ENCODE measurements at places on chromosomes 1 and 21. TPM values are rescaled to one million over a fixed set of nuclear protein-coding genes. Genes with fewer than 3 reads are reported as not detected.

OR2AK2 gene
- not detected for total RNA-seq

C1orf87 gene
- total RNA-seq = not detected

ANGPTL7 gene
- not detected for total RNA-seq

PLA2G2D gene
- total RNA-seq = not detected

RNF223 gene
- total RNA-seq = not detected

BTBD8 gene
- 2.0 TPM for total RNA-seq

ASCL5 gene
- 0.36 TPM for total RNA-seq

HTR6 gene
- not detected for total RNA-seq

L1TD1 gene
- total RNA-seq = not detected

- H3K27me3 ChIP-seq = peaks cover 26% of the 10 kb centered on the region
- H3K27ac ChIP-seq = no peak overlapping the region
- no peak overlapping the region for H3K4me3 ChIP-seq
- H3K36me3 ChIP-seq = no peaks in the 10 kb centered on the region
- no peaks in the 10 kb centered on the region for H3K4me1 ChIP-seq
Measured at GRCh38 chr1:46724991-46725735, 6.2 kb upstream of the EFCAB14 start.

- peaks cover 29% of the 10 kb centered on the region for H3K36me3 ChIP-seq
- no peaks in the 10 kb centered on the region for H3K27me3 ChIP-seq
- H3K4me3 ChIP-seq = peak overlapping the region; percentile 99
- H3K27ac ChIP-seq = peak overlapping the region; percentile 100
Measured at GRCh38 chr1:27915082-27915575, 19.7 kb upstream of the SMPDL3B start.

- no peak overlapping the region for H3K27ac ChIP-seq
- peaks cover 11% of the 10 kb centered on the region for H3K27me3 ChIP-seq
- H3K4me3 ChIP-seq = no peak overlapping the region
- no peak for DNase-seq
- H3K4me1 ChIP-seq = no peaks in the 10 kb centered on the region
- H3K36me3 ChIP-seq = no peaks in the 10 kb centered on the region
Measured at GRCh38 chr1:159999204-159999603, 32.6 kb downstream of the PIGM start.

- peak overlapping the region; percentile 91 for H3K27ac ChIP-seq
- H3K27me3 ChIP-seq = no peaks in the 10 kb centered on the region
- DNase-seq = peak; percentile 64
- peaks cover 28% of the 10 kb centered on the region for H3K4me1 ChIP-seq
- H3K36me3 ChIP-seq = peaks cover 12% of the 10 kb centered on the region
Measured at GRCh38 chr1:222880587-222880986, 65.7 kb downstream of the DISP1 start.

DNA sequence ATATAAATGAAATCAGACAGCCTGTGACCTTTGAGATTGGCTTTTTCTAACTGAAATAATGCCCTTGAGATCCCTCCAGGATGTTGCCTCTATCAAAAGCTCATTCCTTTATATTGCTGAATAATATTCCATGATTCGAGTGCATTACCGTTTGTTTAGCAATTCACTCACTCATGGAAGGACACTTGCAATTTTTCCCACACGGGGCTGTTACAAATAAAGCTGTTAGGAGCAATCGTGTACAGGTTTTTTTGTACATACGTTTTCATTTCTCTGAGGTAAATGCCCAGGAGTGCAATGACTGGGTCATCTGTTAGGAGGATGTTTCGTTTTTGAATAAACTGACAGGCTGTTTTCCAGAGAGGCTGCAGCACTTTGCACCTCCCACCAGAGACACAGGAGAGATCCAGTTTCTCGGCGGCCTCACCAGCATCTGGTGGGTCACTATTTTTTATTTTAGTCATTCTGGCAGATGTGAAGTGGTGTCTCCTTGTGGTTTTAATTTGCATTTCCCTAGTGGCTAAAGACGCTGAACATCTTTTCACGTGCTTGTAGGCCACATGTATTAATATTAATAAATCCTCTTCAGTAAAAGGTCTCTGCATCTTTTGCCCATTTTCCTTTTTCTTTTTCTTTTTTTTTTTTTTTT lies 11.0 kb downstream of the PRDM15 start:
- no peak for DNase-seq
- H3K27me3 ChIP-seq = no peaks in the 10 kb centered on the region
- no peak overlapping the region for H3K4me3 ChIP-seq

GRCh38 chr21:33189237-33189636 lies 40.5 kb upstream of the IFNAR2 start:
- no peak overlapping the region for H3K27ac ChIP-seq
- no peak overlapping the region for H3K4me3 ChIP-seq
- no peak for DNase-seq
- H3K27me3 ChIP-seq = no peaks in the 10 kb centered on the region
- H3K4me1 ChIP-seq = peaks cover 19% of the 10 kb centered on the region
- H3K36me3 ChIP-seq = no peaks in the 10 kb centered on the region

GRCh38 chr1:40838980-40839942 lies 22.9 kb downstream of the CITED4 start:
- no peaks in the 10 kb centered on the region for H3K27me3 ChIP-seq
- H3K4me3 ChIP-seq = no peak overlapping the region
- H3K27ac ChIP-seq = no peak overlapping the region
- DNase-seq = no peak
- no peaks in the 10 kb centered on the region for H3K36me3 ChIP-seq

- no peak overlapping the region for H3K4me3 ChIP-seq
- H3K27me3 ChIP-seq = peaks cover 11% of the 10 kb centered on the region
- no peak overlapping the region for H3K27ac ChIP-seq
- H3K36me3 ChIP-seq = no peaks in the 10 kb centered on the region
- H3K4me1 ChIP-seq = no peaks in the 10 kb centered on the region
Measured at GRCh38 chr1:210922666-210923065, 211.3 kb downstream of the KCNH1 start.

DNA sequence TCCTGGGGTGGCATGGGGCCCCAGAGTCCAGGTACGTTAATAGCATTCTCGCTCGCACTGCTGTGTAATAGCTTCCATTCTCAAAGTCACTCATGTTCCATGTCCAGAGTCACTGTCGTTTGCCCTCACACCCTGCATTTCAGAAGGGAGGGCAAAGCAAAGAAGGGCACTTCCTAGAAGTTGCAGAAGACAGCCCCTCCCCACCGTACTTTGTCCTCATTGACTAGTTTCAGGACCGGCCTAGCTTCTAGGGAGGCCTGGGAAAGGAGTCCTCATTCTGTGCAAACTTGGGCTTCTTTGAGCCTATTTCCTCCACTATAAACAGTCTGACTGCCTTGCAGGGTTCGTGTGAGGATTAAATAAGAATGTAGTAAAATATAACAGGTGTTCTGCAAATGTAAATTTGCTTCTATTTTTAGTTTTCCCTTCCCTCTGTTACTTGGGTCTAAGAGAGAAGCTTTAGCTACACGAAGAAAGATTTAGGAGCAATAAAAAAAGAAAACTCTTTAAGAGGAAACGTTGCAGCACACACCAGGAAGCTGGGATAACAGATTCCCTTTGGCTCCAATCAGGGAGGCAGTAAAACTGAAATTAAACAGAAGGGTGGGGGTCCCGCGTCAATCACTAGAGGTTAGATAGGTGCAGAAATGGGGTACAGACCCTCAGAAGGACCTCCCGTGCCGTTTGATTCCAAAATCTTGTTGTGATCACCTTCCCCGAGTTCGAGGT lies 40.1 kb downstream of the ACTL8 start:
- no peak overlapping the region for H3K4me3 ChIP-seq
- peaks cover 13% of the 10 kb centered on the region for H3K27me3 ChIP-seq
- no peak overlapping the region for H3K27ac ChIP-seq
- H3K36me3 ChIP-seq = no peaks in the 10 kb centered on the region
- no peak for DNase-seq

GRCh38 chr1:2451741-2452140 lies 24.3 kb upstream of the PLCH2 start:
- H3K4me1 ChIP-seq = no peaks in the 10 kb centered on the region
- no peaks in the 10 kb centered on the region for H3K36me3 ChIP-seq
- peak; percentile 14 for DNase-seq
- H3K27ac ChIP-seq = no peak overlapping the region

DNA sequence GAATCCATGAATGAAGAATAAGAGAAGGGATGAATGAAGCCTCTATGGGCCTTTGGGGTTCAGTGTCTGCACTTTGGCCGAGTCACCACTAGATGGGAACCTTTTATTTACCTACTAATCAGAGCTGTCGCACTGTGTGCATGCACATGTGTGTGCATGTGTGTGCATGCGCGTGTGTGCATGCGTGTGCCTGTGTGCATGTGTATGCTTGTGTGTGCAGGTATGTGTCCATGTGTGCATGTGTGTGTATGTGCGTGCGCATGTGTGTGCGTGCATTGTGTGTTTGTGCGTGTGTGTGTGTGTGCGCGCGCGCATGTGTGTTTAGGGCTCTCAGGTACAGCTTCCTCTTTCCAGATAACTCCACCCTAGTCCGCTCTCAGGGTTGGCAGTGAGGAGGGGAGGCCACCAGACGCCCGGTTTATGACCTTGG lies 20.4 kb upstream of the UBXN10 start:
- no peaks in the 10 kb centered on the region for H3K4me1 ChIP-seq
- peaks cover 2% of the 10 kb centered on the region for H3K27me3 ChIP-seq
- DNase-seq = peak; percentile 46
- peaks cover 7% of the 10 kb centered on the region for H3K36me3 ChIP-seq
- H3K4me3 ChIP-seq = no peak overlapping the region

GRCh38 chr1:223665592-223666312 lies at the start of gene CAPN8:
CAPN8 (minus strand) TSS chr1:223665701; CDS start chr1:223665646, 55 bp downstream.
- no peak within 1 kb of the TSS for H3K4me3 ChIP-seq
- no peak for DNase-seq
- H3K4me1 ChIP-seq = no peaks in the 10 kb centered on the region

DNA sequence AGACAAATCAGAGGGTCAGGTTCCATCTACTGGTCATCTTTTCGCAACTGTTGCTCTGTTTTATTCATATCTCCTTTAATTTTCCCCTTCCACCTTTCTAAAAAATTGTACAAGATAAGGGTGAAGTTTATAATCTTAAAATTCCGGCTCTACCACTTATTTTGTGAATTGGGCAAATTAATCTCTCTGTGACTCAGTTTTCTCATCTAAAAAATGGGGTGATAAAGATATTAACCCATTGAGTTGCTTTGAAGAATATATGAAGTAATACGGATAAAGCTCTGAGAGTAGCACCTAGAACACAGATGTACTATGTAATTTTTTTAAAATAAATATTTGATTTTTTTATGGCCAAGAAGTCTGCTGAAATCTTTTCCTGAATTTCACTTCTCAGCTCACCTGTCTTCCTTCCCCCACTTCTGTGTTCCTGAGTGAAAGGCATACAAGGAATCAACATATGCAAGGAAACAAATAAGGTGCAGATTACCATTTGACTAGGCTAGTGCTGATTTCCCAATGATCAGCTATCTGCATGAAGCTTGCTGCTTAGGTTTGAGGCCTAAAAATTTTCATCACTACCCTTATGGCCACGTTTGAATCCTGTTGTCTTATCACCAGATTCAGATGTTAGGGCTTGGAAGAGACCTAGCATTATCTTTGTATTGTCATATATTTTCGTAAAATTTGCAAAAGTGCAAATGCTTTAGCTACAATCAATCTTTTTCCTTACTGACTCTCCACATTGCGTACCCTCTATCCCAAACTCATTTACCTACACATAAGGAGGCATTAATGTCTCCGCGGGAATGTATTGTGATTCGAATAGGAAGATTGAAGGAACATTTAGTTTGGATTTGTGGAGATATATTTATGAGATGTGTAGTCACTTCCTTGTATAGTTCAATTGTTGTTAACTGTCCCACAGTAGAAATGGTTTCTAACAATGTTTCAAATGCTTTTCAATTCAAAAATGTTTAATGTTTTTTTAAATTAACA lies 718.3 kb upstream of the PTBP2 start:
- H3K4me3 ChIP-seq = no peak overlapping the region
- H3K4me1 ChIP-seq = no peaks in the 10 kb centered on the region
- no peaks in the 10 kb centered on the region for H3K27me3 ChIP-seq
- no peaks in the 10 kb centered on the region for H3K36me3 ChIP-seq

GRCh38 chr21:16418642-16419041 lies 688.9 kb downstream of the USP25 start:
- no peak for DNase-seq
- no peak overlapping the region for H3K4me3 ChIP-seq
- H3K36me3 ChIP-seq = no peaks in the 10 kb centered on the region
- no peaks in the 10 kb centered on the region for H3K4me1 ChIP-seq
- H3K27me3 ChIP-seq = no peaks in the 10 kb centered on the region

GRCh38 chr1:61013946-61014667 lies 68.3 kb upstream of the NFIA start:
- H3K4me3 ChIP-seq = no peak overlapping the region
- H3K27me3 ChIP-seq = peaks cover 9% of the 10 kb centered on the region
- H3K4me1 ChIP-seq = no peaks in the 10 kb centered on the region
- H3K27ac ChIP-seq = no peak overlapping the region
- H3K36me3 ChIP-seq = no peaks in the 10 kb centered on the region
- DNase-seq = no peak

DNA sequence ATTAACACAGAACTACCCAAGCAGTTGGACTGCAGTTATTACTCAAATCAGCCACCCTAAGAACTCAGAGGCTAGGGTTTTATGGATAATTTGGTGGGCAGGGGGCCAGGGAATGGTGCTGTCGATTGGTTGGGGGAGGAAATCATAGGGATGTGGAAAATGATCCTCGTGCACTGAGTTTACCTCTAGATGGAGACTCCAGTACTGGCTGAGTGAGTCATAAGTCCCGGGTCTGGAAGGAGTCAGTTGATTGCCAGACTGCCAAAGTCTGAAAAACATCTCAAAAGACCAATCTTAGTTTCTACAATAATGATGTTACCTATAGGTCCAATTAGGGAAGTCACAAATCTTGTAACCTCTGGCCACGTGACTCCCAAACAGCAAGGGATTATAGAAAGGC lies 257.5 kb upstream of the PRMT6 start:
- DNase-seq = no peak
- no peaks in the 10 kb centered on the region for H3K36me3 ChIP-seq
- H3K4me1 ChIP-seq = no peaks in the 10 kb centered on the region
- no peak overlapping the region for H3K4me3 ChIP-seq
- H3K27me3 ChIP-seq = no peaks in the 10 kb centered on the region

DNA sequence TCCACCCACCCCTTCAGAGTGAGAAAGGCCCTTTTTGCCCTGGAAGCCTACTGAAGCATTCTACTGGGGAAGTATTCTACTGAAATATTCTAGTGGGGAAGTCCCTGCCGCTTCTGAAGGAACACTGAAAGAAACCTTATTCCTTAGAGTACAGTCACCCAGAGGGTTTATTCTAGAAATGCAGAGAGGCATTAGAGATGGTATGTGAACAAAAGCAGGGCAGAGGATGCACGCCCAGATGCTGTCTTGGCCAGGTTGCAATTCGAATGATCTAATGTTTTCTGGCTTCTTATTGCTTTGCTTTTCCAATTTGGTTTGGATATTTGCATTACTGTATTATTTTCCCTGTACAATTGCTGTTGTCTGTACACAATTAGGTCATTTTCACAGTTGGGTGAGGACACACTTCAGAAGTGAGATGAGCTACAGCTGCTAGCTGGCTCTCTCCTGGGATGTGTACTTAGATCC lies 37.1 kb downstream of the CCN1 start:
- H3K4me3 ChIP-seq = no peak overlapping the region
- no peak overlapping the region for H3K27ac ChIP-seq

GRCh38 chr1:68516066-68516465 lies 19.2 kb upstream of the DEPDC1 start:
- peaks cover 1% of the 10 kb centered on the region for H3K27me3 ChIP-seq
- no peaks in the 10 kb centered on the region for H3K36me3 ChIP-seq
- H3K27ac ChIP-seq = no peak overlapping the region
- no peak overlapping the region for H3K4me3 ChIP-seq
- DNase-seq = no peak

GRCh38 chr1:66342707-66343106 lies 191.2 kb upstream of the SGIP1 start:
- DNase-seq = peak; percentile 21
- peak overlapping the region; percentile 20 for H3K4me3 ChIP-seq
- peaks cover 57% of the 10 kb centered on the region for H3K36me3 ChIP-seq
- no peaks in the 10 kb centered on the region for H3K27me3 ChIP-seq

GRCh38 chr1:14852291-14852690 lies 253.8 kb downstream of the KAZN start:
- H3K36me3 ChIP-seq = no peaks in the 10 kb centered on the region
- H3K27me3 ChIP-seq = peaks cover 5% of the 10 kb centered on the region
- no peak overlapping the region for H3K27ac ChIP-seq
- H3K4me1 ChIP-seq = no peaks in the 10 kb centered on the region
- H3K4me3 ChIP-seq = no peak overlapping the region

Data from activated CD8-positive, alpha-beta T cell treated with anti-CD3 and anti-CD28 coated beads for 36 hours (primary cell).